ENCODE measurements at places on chromosomes 13 and 19.

DNA sequence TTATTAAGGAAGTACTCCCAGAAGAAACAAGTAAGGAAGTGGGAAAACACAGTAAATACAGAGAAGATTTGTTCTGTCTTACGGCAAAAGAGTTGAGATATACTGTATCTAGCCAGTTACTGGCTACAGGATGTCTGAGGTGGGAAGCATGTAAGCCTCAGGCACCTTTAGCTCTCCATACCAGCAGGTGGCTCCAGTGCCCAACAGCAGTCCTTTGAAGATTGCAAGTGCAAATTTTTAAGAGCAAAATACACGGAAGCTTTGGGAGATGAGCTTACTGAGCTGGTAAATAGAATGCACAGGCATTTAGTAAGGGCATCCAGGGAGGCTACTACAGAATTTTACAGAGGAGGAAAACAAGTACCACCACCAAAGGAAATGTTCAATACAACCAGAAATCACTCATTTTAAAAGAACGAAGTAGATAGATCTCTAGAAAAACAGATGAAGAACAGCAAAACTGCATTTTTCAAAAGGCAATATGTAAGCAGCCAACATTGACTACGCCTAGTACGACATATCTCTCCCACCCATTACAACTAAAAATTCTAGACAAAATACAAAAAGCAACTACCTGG, 57.9 kb upstream of the VSTM2B start:
- no peak for DNase-seq

GRCh38 chr13:48573213-48574007, 40.5 kb upstream of the RCBTB2 start:
- DNase-seq, result no peak

DNA sequence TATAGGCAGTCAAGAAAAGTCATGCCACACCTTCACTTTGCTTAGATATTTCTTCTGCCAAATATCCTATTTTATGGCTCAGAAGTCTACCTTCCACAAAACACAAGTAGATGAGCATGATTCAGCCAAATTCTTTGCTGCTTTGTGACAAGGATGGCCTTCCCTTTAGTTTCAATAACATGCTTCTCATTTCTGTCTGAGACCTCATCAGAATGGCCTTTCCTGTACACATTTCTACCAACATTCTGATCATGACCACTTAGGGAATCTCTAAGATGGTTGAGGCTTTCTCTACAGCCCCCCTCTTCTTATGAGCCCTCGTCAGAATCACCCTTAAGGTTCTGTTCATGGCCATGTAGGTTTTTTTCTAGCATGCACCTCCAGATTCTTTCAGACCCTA, 96.2 kb downstream of the COL4A2 start:
- no peak for DNase-seq

GRCh38 chr13:91020461-91021034, 326.9 kb upstream of the MIR17HG start:
- no peak for DNase-seq

DNA sequence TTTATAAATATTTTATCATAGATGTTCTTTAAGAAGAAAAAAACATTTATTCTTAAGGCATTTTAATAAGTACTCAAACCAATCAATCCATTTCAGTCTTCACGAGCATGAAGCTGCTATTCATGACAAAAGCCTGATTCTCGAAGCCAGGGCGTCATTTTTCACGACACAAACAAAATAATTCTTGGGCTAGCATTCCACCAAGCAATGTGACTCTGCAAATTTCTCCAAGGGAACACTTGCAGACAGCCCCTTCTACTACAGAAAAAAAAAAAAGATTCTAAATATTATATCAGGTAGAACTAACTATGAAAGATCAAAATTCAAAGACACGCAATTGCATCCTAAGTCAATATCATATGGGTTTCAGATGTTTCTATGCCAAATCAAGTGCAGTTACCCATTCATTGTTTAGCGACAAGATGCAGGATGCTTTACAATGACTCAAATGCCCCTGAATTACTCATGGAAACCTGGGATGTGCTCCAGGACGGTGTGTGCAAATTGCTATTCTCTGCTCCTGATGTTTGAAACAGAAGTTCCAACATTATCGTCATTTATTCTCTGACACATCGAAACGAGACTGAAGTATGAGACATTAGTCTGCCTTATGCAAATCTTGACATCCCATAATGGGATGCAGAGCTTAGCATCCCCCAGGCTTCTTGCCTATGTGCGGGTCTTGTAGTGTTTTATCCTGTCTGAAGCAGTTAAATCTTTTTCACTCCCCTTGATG, 517.7 kb downstream of the MYO16 start:
- DNase-seq, result no peak

DNA sequence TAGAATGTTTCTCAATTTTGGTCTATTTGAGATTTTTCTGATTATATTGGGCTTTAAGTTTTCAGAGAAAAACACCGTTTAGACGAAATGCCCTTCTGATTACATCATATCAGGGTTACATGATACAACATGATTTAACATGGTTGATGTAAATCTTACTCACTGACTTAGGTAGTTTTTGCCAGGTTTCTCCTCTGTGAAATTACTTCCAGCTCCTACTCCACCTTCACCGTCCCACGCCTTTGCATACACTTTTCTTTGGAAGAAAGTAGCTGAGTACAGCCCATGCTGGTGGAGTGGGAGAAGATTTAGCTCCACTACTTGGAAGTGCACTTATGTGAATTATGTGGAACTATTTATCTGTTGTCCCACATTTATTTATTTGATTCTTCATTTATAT, 433.2 kb upstream of the KLHL1 start:
- DNase-seq, result no peak

DNA sequence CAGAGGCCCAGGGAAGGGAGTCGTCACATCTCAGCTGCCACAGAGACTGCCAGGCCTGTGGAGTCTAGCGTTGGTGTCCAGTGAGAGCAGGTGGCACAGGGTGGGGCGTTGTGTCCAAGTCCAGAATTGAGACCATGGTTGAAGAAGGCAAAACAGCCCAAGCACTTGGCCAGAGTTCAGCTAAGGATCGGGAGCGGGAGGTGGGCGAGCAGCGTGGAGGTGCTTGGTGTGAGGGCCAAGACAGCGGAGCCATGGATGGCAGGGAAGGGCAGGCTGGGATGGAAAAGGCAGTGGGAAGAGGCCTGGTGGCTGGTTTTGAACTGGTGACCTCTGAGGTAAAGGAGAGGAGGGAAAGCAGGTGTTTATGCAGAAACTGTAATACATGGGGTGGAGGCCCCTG, 8.0 kb downstream of the IGFLR1 start:
- no peak for DNase-seq

- no peak for DNase-seq
Measured at GRCh38 chr19:31135841-31136240, 213.4 kb downstream of the TSHZ3 start.

DNA sequence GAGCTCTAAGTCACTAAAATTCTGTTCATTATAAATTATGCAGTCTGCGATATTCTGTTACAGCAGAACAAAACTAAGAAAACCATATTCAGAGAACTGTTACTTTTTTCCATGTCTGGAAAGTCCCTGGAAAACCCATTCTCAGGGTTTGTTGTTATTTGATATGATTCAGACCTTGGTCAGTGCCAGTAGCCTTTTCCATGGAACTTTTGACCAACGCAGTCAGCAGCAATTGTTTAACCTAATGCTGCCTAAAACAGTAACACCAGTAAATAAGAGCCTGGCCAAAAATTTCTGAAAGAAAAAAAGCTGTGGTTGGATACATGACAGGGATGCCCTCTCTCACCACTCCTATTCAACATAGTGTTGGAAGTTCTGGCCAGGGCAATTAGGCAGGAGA, 402.7 kb downstream of the TBC1D4 start:
- DNase-seq, result no peak

GRCh38 chr19:10191347-10191746, 3.4 kb downstream of the DNMT1 start:
- DNase-seq, result no peak

DNA sequence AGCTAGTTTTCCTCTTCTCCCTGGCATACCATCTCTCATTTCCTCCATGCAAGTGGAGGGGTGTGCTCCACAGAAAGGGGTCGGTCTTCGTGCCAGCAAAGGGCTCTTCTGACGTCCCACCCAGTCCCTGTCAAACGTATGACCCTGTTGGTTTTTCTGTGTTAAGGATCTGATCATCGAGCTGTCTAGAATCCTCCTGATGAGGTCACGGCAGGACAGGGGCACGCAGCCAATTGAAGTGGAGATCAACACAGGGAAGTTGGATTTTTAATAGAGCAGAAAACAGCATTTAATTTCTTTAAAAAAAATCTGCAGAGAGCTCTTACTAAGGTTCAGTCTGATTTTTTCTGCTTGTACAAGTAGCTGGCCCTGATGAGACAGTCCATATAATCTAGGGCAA, 339.4 kb downstream of the TEX29 start:
- DNase-seq, result no peak

DNA sequence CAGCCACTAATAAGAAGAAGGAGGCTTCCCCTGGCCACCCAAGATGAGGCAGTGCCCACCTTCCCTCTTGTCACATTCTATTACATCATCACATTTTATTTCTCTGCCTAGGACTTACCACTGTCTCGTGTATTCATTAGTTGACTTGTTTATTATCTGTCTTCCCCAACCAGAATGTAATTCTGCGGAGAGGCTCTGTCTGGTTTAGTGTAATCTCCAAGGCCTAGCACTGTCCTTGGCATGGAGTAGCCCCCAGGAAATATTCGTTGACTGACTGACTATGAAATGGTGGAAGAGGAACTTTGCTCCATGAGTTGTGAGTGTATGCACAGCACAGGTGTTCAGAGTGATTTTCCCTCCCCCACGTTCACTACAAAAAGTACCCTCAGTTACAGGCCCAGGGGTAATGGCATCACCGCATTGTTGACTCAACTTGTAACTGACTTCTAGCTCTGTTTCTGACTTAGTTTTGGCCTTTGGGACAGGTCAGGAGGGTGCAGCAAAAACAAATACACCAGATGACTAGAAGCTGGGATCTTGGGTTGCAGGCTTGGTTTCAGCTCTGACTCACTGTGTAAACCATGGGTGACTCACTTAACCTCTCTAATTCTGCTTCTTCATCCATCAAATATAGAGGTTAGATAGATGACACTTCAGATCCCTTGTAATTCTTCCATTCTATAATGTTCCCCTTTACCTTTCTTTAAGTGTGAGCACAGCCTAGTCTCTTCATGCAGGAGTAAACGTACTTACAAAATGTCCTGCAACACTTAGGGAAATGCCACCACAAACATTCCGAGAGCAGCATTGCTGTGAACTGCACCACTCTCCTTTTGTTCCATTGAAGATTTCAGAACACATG, 229.7 kb downstream of the KCNRG start:
- no peak for DNase-seq
